ENCODE measurements at places on chromosomes 2 and 18.

DNA sequence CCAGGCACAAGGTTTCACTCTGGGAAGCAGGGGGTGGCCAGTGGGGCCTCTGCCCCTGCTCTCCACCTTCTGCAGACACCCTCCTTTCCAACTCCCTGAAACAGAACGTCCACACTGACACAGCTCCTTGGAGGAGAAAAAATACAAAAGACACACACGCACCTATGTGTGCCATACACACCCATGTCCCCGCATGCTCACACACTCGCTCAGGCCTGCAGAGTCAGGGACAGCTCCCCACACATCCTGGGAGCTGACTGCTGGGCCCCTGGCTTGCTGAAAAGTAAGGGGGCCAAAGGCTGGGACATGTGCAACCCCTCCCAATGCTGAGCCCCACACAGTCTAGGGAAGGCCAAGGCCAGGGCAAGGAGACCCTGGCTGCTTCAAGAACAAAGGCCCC, 200.5 kb downstream of the TNS1 start:
- peaks cover 13% of the 10 kb centered on the region for H3K4me1 ChIP-seq
- no peaks in the 10 kb centered on the region for H3K36me3 ChIP-seq
- H3K27ac ChIP-seq, result no peak overlapping the region
- H3K27me3 ChIP-seq, result no peaks in the 10 kb centered on the region
- no peak for DNase-seq

- no peak for DNase-seq
- peaks cover 5% of the 10 kb centered on the region for H3K4me1 ChIP-seq
- no peak overlapping the region for H3K4me3 ChIP-seq
- H3K27me3 ChIP-seq, result peaks cover 10% of the 10 kb centered on the region
Observed at GRCh38 chr2:238467792-238468191, 41.1 kb downstream of the ASB1 start.

DNA sequence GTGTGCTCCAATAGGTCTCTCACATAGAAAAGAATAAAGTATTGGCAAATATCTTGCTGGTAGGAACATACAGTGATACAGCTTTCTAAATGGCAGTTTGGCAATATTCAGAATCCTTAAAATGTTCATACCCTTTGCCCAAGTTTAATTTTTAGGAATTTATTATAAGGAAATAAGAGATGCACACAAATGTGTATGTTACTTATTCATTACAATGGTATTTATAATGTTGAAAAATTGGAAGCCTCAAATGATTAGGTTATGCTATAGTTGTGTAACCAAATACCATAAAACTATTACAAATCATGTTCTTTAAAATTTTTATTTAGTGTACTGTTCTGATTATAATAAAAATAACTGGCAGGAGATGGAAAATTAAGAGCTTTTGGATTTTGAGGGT, 196.8 kb downstream of the MCFD2 start:
- peaks cover 29% of the 10 kb centered on the region for H3K36me3 ChIP-seq
- no peak overlapping the region for H3K4me3 ChIP-seq
- H3K4me1 ChIP-seq, result peaks cover 20% of the 10 kb centered on the region
- H3K27ac ChIP-seq, result no peak overlapping the region
- DNase-seq, result no peak
- H3K27me3 ChIP-seq, result no peaks in the 10 kb centered on the region

DNA sequence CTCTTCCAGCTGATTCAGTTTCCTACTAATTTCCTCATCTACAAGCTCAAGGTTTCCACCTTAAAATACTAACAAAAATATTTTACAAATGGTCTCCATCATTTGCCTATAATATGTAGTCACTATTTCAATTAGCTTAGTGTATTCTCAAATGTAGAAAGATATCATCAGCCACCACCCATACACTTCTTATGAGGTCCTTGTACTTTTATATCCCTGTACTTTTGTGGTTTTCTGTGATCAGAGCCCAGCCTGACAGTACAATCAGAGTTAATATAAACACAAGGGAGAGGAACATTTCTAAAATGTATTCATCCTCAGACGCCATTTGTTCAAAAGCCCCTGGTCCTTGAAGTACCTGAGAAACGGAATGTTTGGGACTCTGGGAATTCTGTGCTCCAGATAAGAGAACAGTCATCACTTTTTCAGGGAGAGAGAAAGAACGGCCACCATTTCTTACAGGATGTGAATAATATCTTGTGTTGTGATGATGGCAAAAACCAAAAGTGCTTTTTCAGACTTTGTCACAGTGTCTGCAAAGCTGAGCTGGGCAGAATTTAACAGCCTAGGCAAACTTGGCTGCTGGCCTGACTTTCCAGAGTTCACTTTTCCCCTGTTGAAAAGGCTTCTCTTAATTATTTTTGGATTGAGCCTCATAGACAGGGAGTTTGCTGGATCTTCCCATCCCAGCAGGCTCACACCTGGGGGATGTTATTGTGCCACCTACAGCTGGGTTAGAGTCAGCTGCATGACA, 361.7 kb upstream of the ACVR2A start:
- no peak overlapping the region for H3K4me3 ChIP-seq
- DNase-seq, result no peak
- no peak overlapping the region for H3K27ac ChIP-seq
- peaks cover 7% of the 10 kb centered on the region for H3K4me1 ChIP-seq
- peaks cover 3% of the 10 kb centered on the region for H3K36me3 ChIP-seq

Data from activated naive CD8-positive, alpha-beta T cell treated with anti-CD3 and anti-CD28 coated beads, Interleukin-2, amount 10 ng/mL, durations not matched to agents 7 days and 5 days (primary cell).